ENCODE measurements at places on chromosomes 5 and 9. TPM values are rescaled to one million over a fixed set of nuclear protein-coding genes. Genes with fewer than 3 reads are reported as not detected.
A peak's percentile ranks its signal among the peaks of the same experiment; 100 is the strongest.

GRCh38 chr5:153598099-153598498 lies 107.6 kb downstream of the GRIA1 start:
- DNase-seq, result no peak

DNA sequence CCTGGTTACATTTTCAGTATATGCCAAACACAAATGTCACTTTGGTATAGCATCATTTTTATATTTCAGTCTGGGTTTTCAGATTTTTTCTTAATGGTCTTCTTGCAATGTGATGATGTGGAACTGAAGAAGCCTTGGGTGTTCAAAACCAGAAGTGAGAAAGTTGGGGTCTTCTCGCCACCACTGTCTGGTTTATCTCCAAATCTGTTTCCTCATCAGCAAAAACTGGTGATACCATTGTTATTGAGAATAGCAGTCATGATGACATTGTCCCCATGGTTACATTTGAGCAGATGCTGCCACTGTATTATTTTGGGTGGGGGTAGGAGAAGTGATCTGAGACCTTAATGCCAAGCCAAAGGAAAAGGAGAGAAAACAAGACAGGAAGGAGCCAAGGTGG lies 85.9 kb upstream of the MAP3K1 start:
- DNase-seq, result no peak

DNA sequence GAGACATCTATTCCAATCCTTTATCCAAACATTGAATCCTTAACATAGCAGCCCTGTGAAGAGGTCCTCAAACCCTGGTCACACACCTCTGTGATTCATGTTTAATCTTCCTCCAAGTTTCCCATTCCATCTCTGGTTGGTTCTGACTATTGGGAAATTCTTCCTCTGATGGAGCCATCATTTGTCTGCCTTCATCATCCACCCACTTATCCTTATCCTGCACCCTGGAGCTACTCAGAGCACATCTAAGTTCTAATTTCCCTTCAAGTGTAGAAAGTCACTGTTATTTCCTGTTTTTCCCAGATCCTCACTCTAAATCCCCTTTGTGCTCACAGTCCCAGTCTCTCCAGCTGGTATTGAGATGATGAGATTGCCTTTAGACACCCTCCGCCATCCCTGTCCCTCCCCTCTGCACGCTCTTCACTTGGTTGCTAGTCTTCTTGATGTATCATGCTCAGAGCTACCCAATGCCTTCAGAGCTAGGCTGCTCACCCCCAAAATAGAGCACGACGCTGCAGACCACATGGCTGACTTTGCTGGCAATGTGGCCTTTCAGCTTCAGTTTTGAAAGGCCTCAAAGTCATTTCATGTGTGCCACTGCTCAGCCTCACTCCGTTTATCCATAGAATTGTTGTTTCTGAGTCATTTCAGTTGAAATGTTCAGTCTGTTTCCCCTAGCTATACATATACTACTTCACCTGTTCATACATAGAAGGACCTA lies 154.3 kb downstream of the PALM2AKAP2 start:
- DNase-seq, result no peak

DNA sequence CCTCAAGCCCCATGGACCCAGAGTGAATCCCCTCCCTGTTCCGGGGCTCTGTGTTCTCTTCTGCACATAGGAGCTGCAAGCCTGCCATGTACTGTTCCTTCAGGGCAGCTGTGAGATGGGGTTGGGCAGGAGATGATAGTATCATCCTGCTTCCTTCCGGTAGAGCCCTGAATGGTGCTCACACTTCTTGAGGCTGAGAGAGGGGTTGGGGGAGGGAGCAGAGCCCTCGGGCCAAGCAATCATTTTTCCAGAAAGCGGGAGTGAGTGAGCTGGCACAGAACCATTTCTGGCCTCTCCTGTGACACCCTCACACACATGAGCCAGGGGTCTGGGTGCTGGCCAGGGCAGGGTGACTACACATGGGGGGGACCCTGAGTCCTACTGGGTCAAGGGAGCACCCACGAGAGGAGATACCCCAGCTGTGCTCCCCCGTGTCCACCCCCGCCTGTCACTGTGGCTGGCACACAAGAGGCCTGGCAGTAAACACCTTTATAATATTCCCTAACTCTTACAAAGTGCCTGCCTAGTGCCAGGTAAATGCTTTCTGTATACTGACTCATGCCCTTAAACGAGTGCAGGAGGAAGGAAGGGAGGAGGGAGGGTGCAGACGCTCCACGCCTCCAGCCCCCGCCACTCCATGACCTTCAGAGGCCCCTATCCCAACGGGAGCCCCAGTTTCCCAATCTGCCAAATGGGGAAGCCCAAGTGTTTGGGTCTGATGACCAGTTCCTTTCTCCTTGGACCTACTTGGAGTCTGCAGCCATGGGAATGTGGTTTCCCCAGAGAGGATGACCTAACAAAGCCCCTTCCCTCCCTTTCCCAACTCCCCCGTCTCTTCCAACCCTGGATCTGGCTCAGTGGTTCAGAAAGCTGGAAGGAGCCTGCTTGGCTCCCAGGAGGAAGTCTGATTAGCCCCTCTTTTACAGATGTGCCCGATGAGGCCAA lies 15.5 kb downstream of the AKNA start:
- peak; percentile 87 for DNase-seq

DNA sequence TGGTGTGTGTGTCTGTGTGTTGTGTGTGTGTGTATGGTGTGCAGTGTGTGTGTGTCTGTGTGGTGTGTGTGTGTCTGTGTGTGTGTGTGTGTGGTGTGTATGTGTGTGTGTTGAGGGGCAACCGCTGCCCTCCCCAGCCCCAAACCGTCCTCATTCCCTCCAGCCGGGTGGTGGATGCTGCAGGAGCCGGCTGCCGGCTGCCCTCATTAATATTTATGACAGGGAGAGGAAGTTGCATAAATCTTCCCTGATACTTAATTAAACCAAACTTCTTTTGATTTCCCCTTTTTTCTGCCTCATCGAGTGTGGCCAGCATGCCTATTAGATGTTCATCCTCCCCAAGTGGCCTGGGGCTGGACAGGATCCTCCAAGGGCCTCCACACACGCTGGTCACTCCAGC lies 121.4 kb upstream of the MVB12B start:
- DNase-seq, result peak; percentile 2

DNA sequence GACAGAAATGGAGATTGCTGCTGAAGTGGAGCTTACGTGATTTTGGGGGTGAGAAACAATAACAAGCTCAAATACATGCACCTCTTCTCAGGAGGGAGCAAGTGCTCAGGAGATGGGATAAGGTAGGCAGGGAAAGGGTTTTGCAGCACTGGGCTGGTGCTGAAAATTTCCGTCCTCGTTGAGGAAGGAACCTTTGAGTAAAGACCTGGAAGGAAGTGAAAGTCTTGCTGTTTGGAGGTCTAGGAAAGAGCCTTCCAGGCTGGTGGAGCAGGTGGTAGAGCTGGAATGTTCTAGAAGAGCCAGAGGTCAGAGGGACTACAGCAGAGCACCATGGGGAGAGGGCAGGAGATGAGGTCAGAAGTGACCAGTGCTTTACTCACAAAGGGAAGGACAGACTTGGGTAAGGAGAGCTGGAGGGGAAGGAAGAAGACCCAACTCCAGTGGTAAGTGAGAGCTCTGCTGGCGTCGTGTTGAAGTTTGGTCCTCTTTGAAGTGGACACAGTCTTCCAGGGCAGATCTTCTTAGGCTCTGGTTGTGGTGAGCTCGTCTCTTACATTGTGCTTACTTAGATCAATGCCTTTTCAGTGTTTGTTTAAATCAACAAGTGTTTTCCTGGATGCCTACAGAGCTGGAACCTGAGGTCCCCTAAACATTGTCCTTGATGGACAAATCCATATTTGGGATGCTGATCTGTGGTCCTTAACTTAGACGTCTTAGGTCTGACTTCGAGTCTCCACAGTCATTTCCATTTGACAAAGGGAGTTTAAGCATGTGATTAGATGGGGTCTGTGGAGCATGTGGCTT lies 21.0 kb downstream of the ANKRD33B start:
- no peak for DNase-seq

DNA sequence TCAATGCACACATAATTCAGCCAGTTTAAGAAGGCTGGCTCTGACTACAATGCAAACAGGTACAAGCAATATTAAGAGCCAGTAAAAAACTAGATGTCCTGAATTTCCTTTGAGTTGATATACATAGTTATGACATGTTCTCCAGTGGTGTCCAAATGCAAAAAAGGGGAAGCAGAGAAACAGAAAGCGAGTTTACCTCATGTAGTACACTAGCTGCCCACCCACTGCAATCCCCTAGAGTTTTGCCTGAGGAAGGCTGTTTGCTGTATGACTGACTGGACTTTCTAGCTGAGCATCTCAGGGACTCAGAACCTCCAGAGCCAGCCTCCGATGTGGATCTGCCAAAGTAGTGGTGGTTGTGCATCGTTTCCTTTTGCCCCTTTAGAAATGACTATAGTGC lies 44.8 kb upstream of the SLC1A3 start:
- DNase-seq, result no peak

GRCh38 chr9:113425072-113425471 lies 14.5 kb downstream of the C9orf43 start:
- no peak for DNase-seq

DNA sequence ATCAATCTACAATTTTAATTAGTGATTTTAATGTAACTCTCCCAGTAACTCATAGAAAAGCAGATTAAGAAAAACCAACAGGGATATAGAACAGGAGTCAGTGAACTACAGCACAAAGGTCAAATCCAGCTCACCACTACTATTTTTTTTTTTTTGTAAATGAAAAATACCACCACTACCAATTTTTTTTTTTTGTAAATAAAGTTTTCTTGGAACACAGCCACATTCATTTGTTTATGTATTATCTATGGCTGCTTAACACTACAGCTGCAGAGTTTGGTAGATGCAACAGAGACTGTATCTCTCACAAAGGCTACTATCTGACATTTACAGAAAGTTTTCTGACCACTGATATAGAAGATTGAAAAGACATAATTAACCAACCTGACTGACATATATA lies 11.7 kb downstream of the ZNF510 start:
- DNase-seq, result no peak

DNA sequence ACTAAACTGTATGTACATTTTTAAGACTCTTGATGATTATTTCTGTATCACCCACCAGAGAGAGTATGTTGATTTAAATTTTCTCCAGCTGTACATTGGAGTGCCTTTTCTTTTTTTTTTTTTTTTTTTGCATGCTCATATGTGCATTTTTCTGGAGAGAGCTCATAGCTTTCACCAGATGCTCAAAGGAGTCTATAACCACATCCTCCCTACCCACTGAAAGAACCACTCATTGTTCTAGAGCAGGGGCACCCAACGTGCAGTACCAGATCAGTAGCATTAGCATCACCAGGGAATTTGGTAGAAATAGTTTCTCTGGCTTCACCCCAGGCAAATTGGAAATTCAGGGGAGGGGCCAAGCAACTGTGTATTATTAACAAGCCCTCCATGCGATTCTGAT lies 53.9 kb upstream of the TMEM171 start:
- DNase-seq, result peak; percentile 85

DNA sequence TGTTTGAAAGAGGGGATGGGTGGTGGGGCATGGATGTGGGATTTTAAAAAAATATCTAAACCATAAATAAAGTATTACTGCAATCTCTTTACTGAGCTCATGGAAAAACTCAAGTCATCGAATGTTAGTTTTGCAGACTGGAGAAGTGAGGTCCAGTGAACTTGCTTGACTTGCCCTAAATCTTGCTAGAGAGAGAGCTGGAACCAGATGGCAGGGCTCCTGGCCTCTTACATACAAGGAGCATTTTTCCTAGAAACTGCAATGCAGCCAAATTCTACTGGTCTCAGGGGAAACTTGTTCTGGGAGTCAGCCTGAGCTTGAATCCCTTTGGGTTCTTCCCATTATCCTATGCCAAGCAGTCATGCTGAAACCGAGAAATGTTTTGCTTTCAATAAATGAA lies 2.9 kb upstream of the TGFBI start:
- no peak for DNase-seq

GRCh38 chr5:55344392-55344992 lies 36.7 kb downstream of the MTREX start:
- DNase-seq, result peak; percentile 39

GRCh38 chr5:149174847-149175234 lies 33.5 kb downstream of the ABLIM3 start:
- peak; percentile 63 for DNase-seq

DNA sequence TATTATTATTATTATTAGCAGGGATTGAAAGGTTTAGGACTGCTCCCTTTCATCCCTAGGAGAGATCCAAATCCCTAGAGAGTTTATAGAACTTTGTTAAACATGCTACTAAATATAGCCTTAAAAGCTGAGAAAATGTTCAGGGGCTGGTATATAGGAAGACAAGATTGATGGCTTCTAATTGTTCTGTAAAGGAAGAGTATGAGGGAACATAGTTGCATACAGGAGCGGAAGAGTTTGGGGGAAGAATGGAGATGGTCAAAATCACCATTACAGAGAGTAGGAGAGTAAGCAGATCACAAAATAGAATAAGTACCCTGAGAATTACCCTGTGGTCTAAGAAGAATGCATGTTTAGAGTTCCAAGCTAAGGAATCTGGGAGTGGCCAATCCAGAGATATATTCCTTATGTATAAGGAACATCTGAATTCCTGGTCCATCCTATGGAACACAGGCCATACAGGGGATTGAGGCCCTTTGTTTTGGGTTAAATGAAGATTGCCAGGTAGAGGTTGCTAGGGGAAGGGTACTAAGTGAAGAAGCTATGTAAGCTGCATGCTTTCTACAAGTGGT lies 158.0 kb upstream of the APC start:
- DNase-seq, result no peak

- no peak for DNase-seq
Measured at GRCh38 chr5:171428809-171429542, 9.5 kb downstream of the FGF18 start.

DNA sequence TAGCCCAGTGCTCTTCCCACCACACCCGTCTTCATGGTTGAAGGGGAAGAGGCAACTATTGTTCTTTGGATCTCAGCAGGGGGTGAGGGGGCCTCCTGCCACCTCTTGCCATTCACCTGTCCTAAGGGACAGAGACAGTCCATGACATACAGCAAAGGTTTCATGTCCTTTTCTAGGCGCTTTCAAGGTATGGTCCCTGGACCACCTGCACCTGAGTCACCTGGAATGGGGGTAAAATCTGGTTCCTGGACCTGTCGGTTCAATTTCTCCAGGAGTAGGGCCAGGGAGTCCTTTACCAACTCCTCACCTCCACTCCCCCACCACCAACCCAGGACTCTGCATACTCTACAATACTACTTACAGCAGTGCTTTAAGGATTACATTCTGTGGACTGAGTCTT lies 33.5 kb upstream of the SAP30L start:
- no peak for DNase-seq

The ATP10B gene
- total RNA-seq, result 0.98 TPM

The TSLP gene
- total RNA-seq, result not detected

The GRIA1 gene
- not detected for total RNA-seq

The FGD3 gene
- not detected for total RNA-seq

The C5orf58 gene
- total RNA-seq, result not detected
